ENCODE measurements at places on chromosomes 4 and X. TPM values are rescaled to one million over a fixed set of nuclear protein-coding genes. Genes with fewer than 3 reads are reported as not detected.

DNA sequence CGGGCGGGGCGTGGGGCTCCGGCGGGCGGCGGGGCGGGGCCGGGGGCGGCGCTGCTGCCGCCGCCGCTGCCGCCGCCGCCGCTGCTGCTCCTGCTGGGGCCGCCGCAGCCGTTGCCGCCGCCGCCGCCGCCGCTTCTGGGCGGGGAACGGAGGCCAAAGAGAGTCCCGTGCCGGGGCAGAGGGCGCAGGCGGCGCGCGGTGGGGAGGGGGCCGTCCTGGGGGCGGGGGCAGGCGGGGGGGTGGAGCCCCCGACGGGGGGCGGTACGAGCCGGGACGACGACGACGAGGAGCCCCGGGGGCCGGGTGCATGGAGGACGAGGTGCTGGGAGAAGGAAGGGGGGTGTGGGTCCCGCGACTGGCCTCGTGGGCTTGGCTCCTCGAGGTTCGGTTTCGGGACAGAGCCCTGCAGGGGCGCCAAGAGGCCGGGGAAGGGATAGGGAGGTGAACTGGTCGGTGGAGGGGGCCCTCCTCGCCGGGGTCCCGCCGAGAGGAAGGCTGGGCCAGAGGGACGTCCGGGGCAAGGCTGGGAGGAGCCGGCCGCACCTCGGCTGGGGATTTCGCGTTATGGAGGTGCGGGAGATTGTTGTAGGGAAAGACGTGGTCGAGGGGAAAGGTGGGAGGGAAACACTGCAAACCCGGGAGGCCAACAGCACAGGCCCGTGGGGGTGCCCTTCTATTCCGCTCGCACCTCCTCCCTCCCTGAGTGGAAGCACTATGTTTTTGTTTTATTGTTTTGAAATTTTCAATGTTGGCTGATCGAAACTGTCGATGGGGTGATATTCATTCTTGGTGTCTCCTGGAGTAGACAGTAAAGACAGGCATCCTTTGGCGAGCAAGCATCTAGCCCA, 1.9 kb downstream of the BCORL1 start:
- DNase-seq = peak; percentile 30

GRCh38 chr4:165079476-165079875, 25.8 kb downstream of the TRIM75 start:
- DNase-seq = peak; percentile 11

Gene LEF1
- 1.6 TPM for total RNA-seq

Gene ADGRG4
- not detected for total RNA-seq

DNA sequence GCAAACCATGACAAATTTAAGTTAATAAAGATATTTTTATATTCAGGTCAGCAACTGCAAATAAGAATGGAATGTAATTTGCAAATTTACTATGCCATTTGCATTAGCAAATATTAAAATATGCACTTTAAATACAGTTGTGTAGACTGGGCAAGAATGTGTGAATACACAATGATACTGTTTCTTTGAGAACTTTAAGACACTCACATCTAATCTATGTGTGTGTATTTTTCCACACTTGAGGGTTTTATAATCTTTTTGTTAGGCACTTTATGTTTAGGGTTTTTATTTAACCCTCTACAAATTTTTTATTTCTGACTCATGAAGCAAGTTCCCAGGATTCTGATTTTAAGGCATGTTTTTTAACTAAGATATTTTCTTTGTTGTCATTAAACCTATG, 23.9 kb upstream of the NDNF start:
- DNase-seq = no peak

DNA sequence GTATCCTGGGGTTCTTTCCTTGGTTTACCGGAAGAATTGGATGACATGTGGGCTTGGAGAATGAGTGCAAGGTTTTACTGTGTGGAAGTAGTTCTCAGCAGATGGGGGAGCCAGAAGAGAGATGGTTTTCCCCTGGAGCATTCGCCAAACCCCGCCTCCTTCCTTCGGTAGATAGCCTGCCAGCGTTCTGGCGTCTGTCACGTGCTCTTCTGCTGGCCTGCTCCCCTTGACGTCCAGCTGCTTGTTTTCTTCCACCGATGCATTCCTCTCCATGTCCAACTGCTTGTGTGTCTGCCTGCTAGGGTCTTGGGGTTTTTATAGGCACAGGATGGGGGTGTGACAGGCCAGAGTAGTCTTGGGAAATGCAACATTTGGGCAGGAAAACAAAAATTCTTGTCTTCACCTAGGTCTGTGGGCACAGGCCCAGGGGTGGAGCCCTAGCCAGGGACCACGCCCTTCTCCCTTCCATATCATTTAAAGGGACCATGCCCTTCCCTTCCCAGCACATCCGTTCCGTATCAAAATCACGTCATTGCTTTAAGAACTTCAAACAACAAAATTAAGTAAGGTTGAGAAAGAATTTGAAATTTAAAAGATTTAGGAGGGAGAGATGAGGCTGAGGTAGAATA, 538.7 kb upstream of the SMIM31 start:
- DNase-seq = no peak

Gene HEPH
- total RNA-seq = 2.3 TPM

DNA sequence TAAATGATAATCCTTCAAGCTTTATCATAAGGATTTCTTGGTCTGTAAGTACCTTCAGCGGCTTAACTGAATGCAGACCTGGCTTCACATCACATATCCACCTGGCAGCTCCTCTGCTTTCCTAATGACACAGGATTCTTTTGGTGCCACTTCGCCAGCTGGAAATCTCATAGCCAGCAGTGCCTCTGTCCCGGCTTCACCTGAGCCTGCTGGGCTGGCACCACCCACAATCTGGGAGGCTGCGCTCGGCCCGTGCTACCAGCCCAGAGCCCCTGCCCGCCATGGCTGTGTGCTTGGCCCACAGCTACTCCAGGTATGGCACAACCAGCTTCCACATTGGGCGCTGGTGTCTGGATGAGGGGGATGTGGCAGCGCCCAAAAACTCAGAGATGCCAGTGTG, 37.4 kb downstream of the SPRY1 start:
- no peak for DNase-seq
